CD8-positive, alpha-beta memory T cell (primary cell): ENCODE measurements at places on chromosomes 5 and 9.

DNA sequence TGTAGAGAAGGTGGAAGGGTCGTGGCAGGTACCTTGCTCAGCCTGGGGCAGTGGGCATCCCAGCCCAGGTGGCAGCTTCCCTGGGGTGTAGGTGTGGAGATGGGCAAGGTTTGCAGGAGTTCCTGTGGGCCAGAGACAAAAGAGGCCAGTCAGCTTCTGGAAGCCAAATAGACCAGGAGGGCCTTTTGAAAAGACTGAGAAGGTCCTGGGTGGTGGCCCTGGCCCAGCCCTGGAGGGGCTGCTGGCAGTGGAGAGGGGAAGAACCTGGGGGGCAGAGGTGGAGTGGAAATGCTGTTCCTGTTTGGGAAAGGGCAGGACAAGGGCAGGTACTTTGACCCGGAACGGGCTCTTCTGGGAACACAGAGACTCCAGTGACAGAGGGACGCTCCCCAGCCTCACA is 7.0 kb upstream of the IL3 start:
- no peak for DNase-seq

DNA sequence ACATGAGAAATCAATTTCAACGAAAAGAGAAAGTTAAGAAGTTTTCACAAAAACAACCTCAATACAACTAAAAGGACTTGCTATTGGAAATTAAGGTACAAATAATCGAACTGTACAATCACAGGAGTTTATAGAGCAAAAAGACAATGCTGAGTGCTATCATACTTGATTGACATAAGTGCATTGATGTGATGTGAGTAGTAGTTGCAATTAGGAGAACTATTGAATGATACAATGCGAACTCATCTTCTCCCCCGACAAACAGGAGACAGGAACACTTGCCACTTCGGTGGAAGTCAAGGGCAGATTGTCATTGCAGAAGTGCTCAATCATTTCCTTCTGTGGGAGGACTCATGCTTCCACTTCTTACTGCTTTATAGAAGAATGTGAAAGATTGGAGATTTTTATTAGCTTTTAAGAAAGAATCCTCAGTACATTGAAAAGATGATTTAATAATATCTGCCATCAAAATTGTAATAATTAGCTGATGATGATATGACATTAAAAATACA is 276.6 kb upstream of the MPDZ start:
- no peak for DNase-seq

DNA sequence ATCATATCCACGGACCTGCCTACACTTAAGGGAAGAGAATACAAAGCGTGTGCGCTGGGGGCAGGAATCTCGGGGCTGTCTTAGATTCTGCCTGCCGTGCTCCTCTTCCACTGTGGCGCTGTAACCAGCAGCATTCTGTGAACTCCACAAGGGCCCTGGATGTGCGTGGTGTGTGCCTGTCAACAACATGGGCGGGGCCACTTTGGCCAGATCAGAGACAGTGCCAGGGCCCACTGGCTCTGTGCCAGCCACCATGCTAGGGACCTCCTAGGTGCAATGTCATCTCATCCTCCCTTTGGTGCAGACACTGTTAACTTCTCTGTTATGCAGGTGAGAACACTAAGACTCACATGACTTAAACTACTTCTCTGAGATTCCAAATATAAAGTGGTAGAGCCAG is 113.7 kb downstream of the COL23A1 start:
- DNase-seq = no peak

GRCh38 chr9:134210511-134210907 is 46.1 kb upstream of the RNU6ATAC start:
- peak; percentile 16 for DNase-seq

DNA sequence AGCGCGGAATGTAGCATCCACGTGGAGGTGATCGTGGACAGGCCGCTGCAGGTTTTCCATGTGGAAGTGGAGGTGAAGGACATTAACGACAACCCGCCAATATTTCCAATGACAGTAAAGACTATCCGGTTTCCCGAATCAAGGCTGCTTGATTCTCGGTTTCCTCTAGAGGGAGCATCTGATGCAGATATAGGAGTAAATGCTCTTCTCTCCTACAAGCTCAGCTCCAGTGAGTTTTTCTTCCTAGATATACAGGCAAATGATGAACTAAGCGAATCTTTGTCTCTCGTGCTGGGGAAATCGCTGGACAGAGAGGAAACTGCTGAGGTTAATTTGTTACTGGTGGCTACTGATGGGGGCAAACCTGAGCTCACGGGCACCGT is 598 bp downstream of the PCDHA2 start:
- no peak for DNase-seq

DNA sequence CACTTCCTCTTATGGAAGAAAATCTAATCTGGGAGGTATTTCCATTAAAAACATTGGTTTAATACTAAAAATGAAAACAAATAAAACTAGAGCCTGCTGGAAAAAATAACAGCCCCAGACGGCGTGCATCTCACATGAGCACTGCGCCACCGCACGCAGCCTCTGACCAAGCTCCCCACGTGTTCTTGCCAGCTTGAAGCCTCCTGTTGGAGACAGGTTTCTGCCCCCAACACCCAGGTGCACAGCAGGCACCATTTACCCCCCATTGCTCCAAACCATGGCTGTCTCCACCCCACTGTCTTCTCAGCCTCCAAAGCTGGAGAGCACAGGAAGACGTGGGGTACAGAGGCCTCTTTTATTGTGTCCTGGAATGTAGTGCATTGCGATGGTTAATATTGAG is 10.7 kb upstream of the COL5A1 start:
- no peak for DNase-seq

DNA sequence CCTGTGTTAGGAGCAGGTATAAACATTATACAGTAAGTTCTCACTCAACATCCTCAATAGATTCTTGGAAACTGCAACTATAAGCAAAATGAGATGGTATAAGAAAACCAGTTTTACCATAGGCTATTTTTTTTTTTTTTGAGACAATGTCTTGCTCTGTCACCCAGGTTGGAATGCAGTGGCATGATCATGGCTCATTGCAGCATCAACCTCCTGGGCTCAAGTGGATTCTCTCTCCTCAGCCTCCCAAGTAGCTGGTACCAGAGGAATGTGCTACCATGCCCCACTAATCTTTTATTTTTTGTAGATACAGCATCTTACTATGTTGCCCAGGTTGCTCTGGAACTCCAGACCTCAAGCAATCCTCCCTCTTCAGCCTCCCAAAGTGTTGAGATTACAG is 50.1 kb upstream of the ADRB2 start:
- DNase-seq = no peak

- no peak for DNase-seq
These were observed 190.2 kb upstream of the NR3C1 start for GRCh38 chr5:143593723-143594122.

DNA sequence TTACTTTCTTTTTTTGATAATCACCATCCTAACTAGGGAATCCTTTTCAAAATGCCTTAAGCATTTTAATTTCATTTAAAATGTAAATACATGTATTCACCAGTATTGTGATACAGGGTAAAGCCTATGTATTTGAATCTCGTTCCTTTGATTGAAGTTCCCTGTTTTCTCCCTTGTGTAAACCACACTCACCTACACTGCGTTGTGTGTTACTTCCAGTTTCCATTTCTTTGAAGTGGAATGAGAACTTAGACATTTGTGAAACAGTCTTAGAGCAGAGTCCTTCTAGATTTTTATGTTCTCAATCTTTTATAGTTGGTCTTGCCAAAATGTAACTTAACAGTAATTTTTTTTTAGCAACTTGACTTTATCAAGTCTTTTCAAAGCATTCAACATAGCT is 101.4 kb downstream of the ZNF462 start:
- DNase-seq = no peak

- DNase-seq = no peak
These were observed 54.8 kb downstream of the HRH2 start for GRCh38 chr5:175712681-175713085.

DNA sequence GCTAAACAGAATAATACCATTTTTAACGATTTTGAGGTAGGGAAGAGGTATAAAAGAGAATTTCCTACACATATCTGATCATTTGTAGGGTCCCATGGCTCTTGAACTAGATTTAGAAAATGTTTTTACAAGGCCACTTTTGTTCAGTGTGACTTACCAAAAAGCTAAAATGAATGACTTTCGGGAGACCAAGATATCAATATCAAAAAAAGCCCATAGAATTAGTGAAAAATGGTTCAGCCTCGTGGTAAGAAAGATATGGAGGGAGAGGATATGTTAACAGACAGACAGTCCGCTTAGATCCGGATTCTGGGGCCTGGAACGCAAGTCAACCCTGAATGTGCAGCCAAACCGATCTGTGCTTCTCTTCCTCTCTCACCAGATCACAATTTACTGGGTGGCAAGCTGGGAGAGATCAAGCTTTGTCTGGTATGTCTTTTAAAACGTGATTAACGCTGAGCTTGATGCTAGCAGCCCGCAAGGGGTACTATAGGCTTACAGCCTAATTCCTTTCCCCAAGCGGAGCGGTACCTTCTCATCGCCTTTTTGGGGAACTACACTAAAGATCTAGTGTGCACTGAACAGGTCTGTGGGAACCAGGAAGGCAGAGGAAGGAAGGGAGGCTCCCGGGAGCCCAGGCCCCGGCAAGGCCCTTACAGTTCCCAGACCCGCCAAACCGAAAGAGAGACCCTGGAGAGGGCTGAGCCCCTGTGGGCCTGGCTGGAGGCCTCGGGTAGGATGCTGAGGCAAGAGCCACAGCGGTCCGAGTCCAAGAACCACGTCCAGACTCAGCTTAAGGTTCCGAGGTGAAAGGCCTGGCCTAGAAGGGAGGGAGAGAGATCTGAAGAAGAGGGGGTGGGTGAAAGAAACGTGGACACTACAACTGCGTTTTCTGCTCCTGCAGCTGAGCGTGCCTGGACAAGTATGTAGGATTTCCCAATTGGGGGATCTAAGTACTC is 2.9 kb downstream of the NR2F1-AS1 start:
- DNase-seq = no peak

GRCh38 chr5:110356677-110357076 is 369.8 kb downstream of the TMEM232 start:
- no peak for DNase-seq

- no peak for DNase-seq
These were observed 26.2 kb downstream of the ANGPTL2 start for GRCh38 chr9:127096208-127096607.

- DNase-seq = no peak
These were observed 21.5 kb upstream of the RFK start for GRCh38 chr9:76415731-76416130.

DNA sequence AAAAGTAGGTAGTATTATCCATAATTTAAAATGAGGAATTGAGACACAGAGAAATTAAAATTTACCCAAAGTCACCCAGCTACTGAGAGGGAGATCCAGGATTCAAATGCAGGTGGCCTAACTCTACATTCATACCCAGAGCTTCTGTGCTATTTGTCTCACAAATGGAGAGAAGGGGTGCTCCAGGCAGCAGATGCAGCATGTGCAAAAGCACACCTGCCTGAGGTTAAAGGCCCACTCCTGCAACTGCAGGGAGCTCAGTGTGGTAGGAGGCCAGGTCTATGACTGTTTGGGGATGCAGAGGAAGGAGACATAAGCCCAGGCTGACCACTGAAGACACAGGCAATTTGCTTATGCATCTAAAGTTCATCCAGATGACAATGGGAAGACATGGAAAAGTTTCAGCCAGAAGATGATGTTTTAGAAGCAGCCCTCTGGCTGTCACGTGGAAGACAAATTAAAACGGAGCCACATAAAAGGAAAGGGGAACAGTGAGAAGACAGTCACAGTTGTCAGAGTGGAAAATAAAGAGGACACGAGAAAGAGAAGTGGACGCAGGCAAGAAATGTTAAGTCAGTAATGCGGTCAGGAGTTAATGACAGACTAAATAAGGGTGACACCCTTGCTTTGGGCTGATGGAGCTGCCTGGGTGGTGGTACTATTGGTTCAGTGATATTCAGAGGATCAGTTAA is 214.7 kb downstream of the EBF1 start:
- DNase-seq = no peak

GRCh38 chr5:122835681-122836080 is 9.7 kb upstream of the SNX24 start:
- no peak for DNase-seq

GRCh38 chr5:139147483-139148087 is 50.6 kb downstream of the SIL1 start:
- no peak for DNase-seq

DNA sequence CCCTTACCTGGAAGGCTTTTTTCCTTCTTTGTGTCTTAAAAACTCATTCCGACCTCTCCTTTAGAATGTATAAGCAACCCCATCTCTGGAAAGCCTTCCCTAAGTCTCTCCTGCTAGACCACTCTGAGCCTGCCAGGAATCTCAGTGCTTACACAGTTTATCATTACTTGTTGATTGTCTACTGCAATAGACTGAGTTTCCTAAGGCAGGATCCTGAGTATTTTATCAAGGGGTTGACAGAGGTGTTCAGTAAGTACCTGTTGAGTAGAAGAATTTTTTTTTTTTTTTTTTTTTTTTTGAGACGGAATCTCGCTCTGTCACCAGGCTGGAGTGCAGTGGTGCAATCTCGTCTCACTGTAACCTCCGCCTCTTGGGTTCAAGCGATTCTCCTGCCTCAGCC is 2.6 kb upstream of the TJP2 start:
- no peak for DNase-seq

DNA sequence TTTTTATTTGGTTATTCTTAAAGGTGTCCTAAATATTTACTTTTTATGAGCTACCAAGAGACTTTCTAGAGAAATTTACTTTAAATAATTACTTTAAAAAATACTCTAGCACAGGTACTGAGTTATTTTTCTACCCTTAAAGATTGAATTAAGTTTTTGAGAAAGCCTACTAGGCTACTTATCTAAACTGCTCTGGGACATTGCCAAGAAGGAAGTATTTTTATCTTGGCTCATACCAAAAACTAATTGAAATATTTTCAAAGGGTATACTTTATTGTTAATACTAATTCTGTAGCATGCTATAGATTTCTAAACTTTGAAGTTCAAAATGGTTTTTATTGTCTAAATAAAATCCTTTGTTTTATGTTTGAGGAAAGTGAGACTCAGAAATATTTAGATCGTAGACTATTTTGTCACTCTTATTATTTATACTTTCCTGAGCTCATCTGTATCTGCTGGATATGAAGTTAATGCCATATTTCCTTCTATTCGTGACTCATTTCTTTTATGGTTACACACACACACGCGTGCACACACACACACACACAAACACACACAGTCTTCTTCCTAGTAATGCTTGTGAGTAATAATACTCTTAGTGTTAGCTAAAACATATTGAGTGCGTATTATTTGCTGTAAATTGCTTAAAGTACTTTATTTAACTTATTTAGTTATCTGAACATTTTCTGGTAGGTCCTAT is 89.5 kb downstream of the MAN2A1 start:
- no peak for DNase-seq

DNA sequence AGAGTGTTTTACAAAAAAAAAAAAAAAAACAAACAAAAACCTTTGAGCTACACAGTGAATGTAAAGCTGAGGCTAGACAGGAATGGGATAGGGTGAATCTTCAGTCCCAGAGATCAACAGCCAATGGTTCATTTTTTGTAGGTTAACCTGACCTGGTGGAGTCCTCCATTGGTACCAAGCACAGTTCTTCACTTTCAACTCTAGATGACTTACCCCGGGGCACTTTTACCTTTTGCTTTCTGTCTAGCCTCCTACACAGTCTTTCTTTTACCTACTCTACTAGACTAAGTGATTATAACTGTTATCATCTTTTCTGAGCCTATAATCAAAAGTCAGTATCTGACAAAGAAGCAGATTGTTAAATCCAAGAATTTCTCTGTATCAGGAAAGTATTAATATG is 50.9 kb downstream of the ANXA2R start:
- no peak for DNase-seq
